ENCODE measurements at places on chromosomes 16 and 17. TPM values are rescaled to one million over a fixed set of nuclear protein-coding genes. Genes with fewer than 3 reads are reported as not detected.
A peak's percentile ranks its signal among the peaks of the same experiment; 100 is the strongest.

GRCh38 chr16:69077251-69077650 lies 28.2 kb upstream of the HAS3 start:
- DNase-seq: no peak
- no peaks in the 10 kb centered on the region for H3K27me3 ChIP-seq
- no peak overlapping the region for H3K4me3 ChIP-seq
- H3K27ac ChIP-seq: no peak overlapping the region
- no peaks in the 10 kb centered on the region for H3K4me1 ChIP-seq

DNA sequence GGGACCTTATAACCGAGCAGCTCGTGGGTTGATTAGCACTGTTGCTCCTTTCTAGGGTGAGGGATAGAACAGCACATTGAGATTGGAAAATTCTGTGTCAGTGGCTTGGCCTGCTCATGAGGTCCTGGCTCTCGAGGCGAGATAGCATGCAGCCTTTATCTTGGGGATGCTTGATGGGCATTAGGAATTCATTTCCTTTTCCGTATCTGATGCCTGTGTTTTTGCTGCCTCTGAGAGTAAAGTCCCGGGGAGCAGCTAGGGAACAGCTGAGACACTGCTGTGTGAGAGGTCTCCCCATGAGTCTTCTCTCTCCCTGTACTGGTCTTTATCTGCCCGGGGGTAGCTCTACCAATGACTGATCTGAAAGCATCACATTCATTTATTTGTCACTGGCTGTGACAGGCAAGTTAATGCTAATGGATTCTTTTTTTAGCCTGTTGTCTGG lies 14.5 kb downstream of the MSI2 start:
- no peak overlapping the region for H3K27ac ChIP-seq
- peaks cover 27% of the 10 kb centered on the region for H3K4me1 ChIP-seq
- H3K36me3 ChIP-seq: peaks cover 86% of the 10 kb centered on the region
- no peaks in the 10 kb centered on the region for H3K27me3 ChIP-seq

GRCh38 chr16:71777329-71777728 lies 31.3 kb downstream of the AP1G1 start:
- peak overlapping the region; percentile 22 for H3K27ac ChIP-seq
- DNase-seq: no peak
- no peak overlapping the region for H3K4me3 ChIP-seq
- H3K36me3 ChIP-seq: peaks cover 38% of the 10 kb centered on the region
- H3K4me1 ChIP-seq: peaks cover 20% of the 10 kb centered on the region

GRCh38 chr16:17519101-17519955 lies 48.6 kb upstream of the XYLT1 start:
- no peak for DNase-seq
- H3K4me3 ChIP-seq: no peak overlapping the region
- H3K27me3 ChIP-seq: peaks cover 35% of the 10 kb centered on the region
- H3K36me3 ChIP-seq: no peaks in the 10 kb centered on the region
- no peaks in the 10 kb centered on the region for H3K4me1 ChIP-seq

- H3K27me3 ChIP-seq: peaks cover 31% of the 10 kb centered on the region
- H3K4me1 ChIP-seq: no peaks in the 10 kb centered on the region
- H3K27ac ChIP-seq: no peak overlapping the region
- H3K4me3 ChIP-seq: no peak overlapping the region
- no peak for DNase-seq
- no peaks in the 10 kb centered on the region for H3K36me3 ChIP-seq
These were observed 496 bp downstream of the TOX3 start for GRCh38 chr16:52546291-52547003.

- no peaks in the 10 kb centered on the region for H3K27me3 ChIP-seq
- no peak for DNase-seq
- peaks cover 5% of the 10 kb centered on the region for H3K4me1 ChIP-seq
- no peak overlapping the region for H3K4me3 ChIP-seq
- H3K36me3 ChIP-seq: peaks cover 27% of the 10 kb centered on the region
- H3K27ac ChIP-seq: no peak overlapping the region
These were observed 40.8 kb upstream of the VPS4A start for GRCh38 chr16:69270395-69270794.

DNA sequence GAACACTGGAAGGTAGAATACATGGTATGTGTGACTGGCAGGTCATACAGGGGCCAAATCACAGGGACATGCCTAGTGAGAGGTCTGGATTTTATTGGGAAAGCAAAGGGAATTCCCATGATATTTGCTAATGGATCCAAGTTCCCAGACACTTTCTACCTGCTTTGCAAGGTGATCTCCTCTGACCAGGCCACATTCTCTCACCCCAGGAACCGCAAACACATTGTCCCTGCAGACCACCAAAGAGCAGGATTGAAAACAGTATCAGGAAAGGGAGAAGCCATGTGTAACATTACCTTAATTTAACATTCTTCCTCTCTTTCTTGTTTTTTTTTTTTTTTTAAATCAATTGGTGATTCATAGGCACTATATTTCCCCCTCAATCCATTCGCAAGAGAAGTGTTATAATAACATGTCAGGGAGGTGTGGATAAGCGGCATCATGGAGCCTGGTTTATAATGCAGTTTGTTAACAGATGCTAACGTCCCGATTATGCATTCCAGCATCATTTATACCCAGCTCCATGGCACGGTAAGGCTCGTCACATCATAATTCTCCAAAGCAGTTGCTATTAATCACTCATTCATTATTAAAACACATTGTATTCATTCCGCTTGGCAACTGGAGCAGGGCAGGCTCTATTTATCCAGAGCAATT lies 155.1 kb upstream of the CCL2 start:
- H3K4me3 ChIP-seq: no peak overlapping the region
- no peaks in the 10 kb centered on the region for H3K4me1 ChIP-seq
- no peak for DNase-seq
- peaks cover 4% of the 10 kb centered on the region for H3K27me3 ChIP-seq
- no peaks in the 10 kb centered on the region for H3K36me3 ChIP-seq
- H3K27ac ChIP-seq: no peak overlapping the region

PPP1R9B gene
- 130 TPM for total RNA-seq

TSNAXIP1 gene
- total RNA-seq: 0.51 TPM

TGFB1I1 gene
- total RNA-seq: 1.2 TPM

PRRT2 gene
- 2.0 TPM for total RNA-seq

SLC2A4 gene
- total RNA-seq: 0.14 TPM

LDHD gene
- not detected for total RNA-seq

IKZF3 gene
- total RNA-seq: 18.3 TPM

ABCC11 gene
- 0.09 TPM for total RNA-seq
